Dermis blood vessel endothelial cell (primary cell): ENCODE measurements at places on chromosomes 5 and 9. TPM values are rescaled to one million over a fixed set of nuclear protein-coding genes. Genes with fewer than 3 reads are reported as not detected.

The RALGPS1 gene
- total RNA-seq, result 3.1 and 3.3 TPM in 2 replicates

The DIPK1B gene
- total RNA-seq, result 172 and 238 TPM in 2 replicates

The PDCD1LG2 gene
- total RNA-seq, result 3.4 and 4.4 TPM in 2 replicates

The PKD2L2 gene
- total RNA-seq, result 0.17 TPM in 1 of 2 replicates, not detected in the other

The GMCL2 gene
- not detected in 2 replicates for total RNA-seq

The PRR16 gene
- not detected in 2 replicates for total RNA-seq

The NEURL1B gene
- 6.9 and 26.0 TPM in 2 replicates for total RNA-seq

The CANX gene
- 796 and 1,147 TPM in 2 replicates for total RNA-seq

The REEP2 gene
- total RNA-seq, result 0.68 and 1.5 TPM in 2 replicates

The BTNL8 gene
- 0.17 and 0.19 TPM in 2 replicates for total RNA-seq

The INSYN2B gene
- total RNA-seq, result 2.9 and 5.3 TPM in 2 replicates

The EQTN gene
- not detected in 2 replicates for total RNA-seq

The IFNA21 gene
- total RNA-seq, result not detected in 2 replicates

The TPRN gene
- total RNA-seq, result 4.6 and 6.6 TPM in 2 replicates

The SMC2 gene
- 15.5 and 38.1 TPM in 2 replicates for total RNA-seq

The IL5 gene
- not detected in 2 replicates for total RNA-seq

The IFNK gene
- total RNA-seq, result not detected in 2 replicates

The SPATA6L gene
- 2.7 and 8.8 TPM in 2 replicates for total RNA-seq

The BTNL3 gene
- total RNA-seq, result not detected in 2 replicates

The HABP4 gene
- total RNA-seq, result 7.3 and 9.0 TPM in 2 replicates

The ORM2 gene
- not detected in 2 replicates for total RNA-seq

The FAM81B gene
- not detected in 2 replicates for total RNA-seq

The PTBP3 gene
- total RNA-seq, result 40.2 and 70.1 TPM in 2 replicates

The ADGRD2 gene
- not detected in 2 replicates for total RNA-seq

The SLC6A7 gene
- not detected in 2 replicates for total RNA-seq

The FOXD4 gene
- total RNA-seq, result 0.05 and 0.17 TPM in 2 replicates

The PCDHGA4 gene
- total RNA-seq, result 2.2 and 3.4 TPM in 2 replicates

The ARL14EPL gene
- under 0.01 TPM in 1 of 2 replicates, not detected in the other for total RNA-seq

The WHRN gene
- total RNA-seq, result 0.09 and 0.17 TPM in 2 replicates

The SPINK7 gene
- not detected in 2 replicates for total RNA-seq

The FBN2 gene
- total RNA-seq, result 0.79 and 14.0 TPM in 2 replicates

The PIGO gene
- 11.9 and 18.0 TPM in 2 replicates for total RNA-seq

The STPG3 gene
- 0.34 TPM in 1 of 2 replicates, not detected in the other for total RNA-seq

The HTR1A gene
- total RNA-seq, result not detected in 2 replicates

The SLC34A3 gene
- total RNA-seq, result not detected in 2 replicates

The PCDHGB1 gene
- total RNA-seq, result 1.4 and 1.5 TPM in 2 replicates

The UBE2QL1 gene
- under 0.01 and 0.05 TPM in 2 replicates for total RNA-seq

The CD14 gene
- 1.7 and 3.2 TPM in 2 replicates for total RNA-seq

The FCHO2 gene
- total RNA-seq, result 26.2 and 31.8 TPM in 2 replicates

The OR13C2 gene
- not detected in 2 replicates for total RNA-seq

The NR5A1 gene
- not detected in 2 replicates for total RNA-seq

The PCDHGA9 gene
- 2.9 and 3.6 TPM in 2 replicates for total RNA-seq

The CORO2A gene
- total RNA-seq, result 1.0 and 1.7 TPM in 2 replicates

The MYMK gene
- total RNA-seq, result not detected in 2 replicates

The SLC23A1 gene
- not detected in 2 replicates for total RNA-seq

The PTPA gene
- 80.0 and 145 TPM in 2 replicates for total RNA-seq

The PCDHA1 gene
- 0.17 TPM in 1 of 2 replicates, not detected in the other for total RNA-seq

The LCN2 gene
- 0.14 TPM in 1 of 2 replicates, not detected in the other for total RNA-seq

The SPRY4 gene
- total RNA-seq, result 5.5 and 11.9 TPM in 2 replicates

The WNK2 gene
- not detected in 2 replicates for total RNA-seq

The CCDC192 gene
- total RNA-seq, result not detected in 2 replicates

The FYB1 gene
- not detected in 2 replicates for total RNA-seq

The SPATA31D4 gene
- total RNA-seq, result not detected in 2 replicates

The COL15A1 gene
- total RNA-seq, result 0.42 and 31.5 TPM in 2 replicates

The PTGR1 gene
- total RNA-seq, result 23.3 and 27.6 TPM in 2 replicates

The CCDC152 gene
- 0.51 and 0.74 TPM in 2 replicates for total RNA-seq
